NCI-H1092 (cell line): ENCODE measurements at places on chromosomes 6 and 20.

DNA sequence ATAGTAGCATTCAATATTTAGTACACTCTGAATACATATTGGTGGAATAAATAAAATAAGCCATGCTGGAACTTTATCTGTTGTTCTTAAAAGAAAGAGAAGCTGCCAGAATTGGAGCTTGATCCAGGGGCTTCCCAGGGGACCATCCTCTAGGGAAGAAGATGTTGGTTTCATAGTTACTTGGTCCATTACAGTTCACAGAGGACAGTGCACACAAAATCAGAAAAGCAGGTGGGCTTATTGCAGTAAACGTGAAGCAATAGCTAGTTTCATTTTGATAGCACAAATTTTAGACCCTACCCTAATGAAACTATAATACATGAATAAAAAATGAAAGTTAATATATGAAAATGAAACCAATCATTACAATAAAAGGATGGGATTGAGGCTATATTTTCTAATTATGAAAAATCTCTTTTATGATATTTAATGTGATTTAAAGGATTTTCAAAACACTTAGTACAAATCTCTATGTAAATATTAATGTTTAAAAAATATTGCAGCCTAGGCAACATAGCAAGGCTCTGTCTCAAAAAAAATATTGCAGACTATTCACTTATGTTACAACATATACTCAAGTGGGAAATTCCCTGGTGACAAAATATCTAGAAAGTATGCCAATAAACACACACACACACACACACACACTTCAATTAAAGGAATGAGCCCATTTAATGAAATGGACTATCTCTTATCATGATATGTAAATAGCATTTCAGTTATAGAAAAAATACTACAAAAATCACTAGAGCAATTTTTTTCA lies 227.0 kb upstream of the MARCKS start:
- no peak for DNase-seq

GRCh38 chr6:40334496-40335270 lies 252.5 kb downstream of the LRFN2 start:
- DNase-seq = no peak

GRCh38 chr20:62924442-62925075 lies 1.7 kb downstream of the DIDO1 start:
- DNase-seq = no peak

GRCh38 chr6:82568290-82568993 lies 204.8 kb downstream of the TPBG start:
- DNase-seq = peak; percentile 53

- DNase-seq = no peak
Measured at GRCh38 chr6:41557335-41557734, 11.2 kb downstream of the FOXP4 start.

DNA sequence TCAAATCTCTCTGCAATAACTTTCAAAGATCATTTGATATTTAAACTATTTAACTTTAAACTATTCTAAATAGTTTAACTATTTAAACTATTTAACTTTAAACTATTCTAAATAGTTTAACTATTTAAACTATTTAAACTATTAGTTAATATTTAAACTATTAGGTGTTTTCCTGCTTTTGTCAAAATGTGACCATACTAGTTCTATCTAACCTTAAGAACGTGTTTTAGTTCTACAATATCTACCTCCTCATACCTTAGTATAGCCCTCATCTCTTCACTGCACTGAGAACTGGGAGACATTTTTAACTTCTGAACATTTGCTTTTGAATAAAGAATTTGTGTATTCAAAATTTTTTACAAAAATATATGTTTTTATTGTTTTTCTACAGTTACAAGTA lies 429.1 kb downstream of the ADGRB3 start:
- DNase-seq = no peak

DNA sequence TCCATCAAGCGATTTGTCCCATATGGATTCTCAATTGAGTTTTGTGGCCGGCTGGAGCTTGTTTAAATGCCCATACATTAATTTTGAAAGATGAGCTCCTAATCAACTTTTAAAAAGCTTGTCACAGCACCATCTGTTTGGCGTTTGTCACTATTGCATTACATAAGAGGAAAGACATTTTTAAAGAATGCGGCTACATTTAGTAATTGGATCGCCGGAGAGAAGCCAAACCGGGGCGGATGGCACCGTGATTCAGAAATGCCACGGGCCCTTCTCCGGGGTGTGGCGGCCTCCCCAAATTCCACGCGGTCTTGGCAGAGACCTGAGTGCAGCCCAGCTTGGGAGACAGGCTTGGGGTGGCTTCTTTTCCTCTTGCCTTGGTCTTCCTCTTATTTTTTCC lies 67.7 kb upstream of the ZNFX1 start:
- DNase-seq = no peak

DNA sequence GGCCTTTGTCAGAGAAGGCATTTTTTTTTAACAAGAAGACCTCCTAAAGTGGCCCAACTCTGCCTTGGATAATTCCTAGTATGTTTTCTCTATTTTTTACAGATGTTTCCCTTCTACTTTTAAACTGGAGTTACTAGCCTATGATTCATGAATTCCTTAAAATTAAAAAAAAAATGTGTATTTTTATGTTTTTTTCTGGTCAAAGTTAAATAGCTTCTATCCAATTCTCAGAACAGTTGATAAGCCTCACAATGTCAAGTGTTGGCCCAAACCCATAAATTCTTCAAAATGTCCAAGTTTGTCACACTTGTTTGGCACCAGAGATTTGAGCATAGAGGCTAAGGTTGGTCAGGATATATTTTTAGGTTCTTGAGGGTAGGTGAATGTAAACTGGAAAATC lies 64.0 kb downstream of the JAG1 start:
- DNase-seq = no peak

DNA sequence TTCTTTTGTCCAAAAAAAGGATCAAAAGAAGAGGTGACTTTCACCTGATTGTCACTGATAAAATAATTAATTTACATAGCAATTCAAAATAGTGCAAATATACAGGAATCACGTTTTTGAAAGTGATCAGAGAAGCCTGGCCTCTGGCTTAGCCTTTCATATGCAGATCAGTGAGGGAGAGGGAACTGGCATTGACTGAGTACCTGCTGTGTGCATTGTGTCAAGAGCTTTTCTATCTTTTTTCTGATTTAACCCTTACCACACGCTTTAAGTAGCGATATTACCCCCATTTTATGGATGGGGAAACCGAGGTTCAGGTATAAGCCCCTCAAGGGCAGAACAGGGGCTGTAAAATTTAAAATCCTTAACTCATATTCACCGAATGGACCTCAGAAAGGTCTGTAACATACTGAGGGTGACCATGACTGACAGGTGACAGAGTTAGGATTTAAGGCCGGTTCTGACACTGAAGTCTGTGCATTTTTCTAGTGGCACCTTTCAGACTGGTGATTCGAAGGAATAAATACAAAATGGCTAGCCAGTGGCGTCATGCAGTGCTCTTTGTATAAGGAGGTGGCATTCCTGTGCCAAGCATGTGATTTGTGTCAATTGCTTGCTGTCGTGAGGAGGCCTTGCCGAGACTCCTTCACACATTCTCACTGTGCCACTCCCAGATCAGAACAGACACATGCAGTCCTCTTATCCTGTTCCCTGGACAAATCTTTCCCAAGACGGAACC lies 310.2 kb downstream of the TSHZ2 start:
- no peak for DNase-seq

- DNase-seq = no peak
Measured at GRCh38 chr6:33211666-33212422, 3.5 kb downstream of the RING1 start.

GRCh38 chr6:128886706-128887105 lies 3.8 kb downstream of the LAMA2 start:
- DNase-seq = no peak

- no peak for DNase-seq
Measured at GRCh38 chr6:13924949-13925881, at the start of gene RNF182. TSS of gene RNF182 (plus strand) at chr6:13924952. CDS start at chr6:13977120, 52,168 bp downstream.

DNA sequence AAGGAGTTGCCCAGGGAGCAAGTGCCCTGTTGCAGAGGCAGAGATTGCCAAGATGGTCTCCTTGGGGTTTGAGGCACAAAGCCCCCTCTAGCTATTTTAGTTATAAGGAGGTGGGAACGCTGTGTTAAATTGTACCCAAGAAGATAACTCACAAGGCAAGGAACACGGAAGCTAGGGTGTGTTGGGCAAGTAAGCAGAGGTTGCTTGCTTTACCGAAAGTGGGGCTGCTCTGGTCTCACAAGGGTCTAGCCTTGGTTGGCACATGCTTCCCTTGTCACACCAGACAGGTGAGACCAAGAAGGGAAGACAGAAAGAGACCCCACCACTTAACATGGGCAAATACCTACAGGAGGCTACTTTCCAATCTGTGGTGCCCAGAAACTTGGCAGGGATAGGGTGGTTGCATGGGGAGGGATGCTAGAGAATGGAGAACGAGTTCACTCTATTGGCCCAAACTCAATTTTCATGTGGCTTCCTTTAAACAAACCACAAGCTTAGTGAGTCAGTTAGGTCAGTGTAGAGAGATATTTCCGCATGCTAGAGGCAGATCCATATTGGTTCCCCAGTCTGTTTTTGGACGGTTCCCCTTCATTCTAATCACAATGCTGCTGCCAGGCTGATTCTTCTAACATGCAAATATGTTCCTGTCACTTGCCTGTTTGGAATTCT lies 42.4 kb downstream of the PLAGL1 start:
- no peak for DNase-seq

- DNase-seq = no peak
Measured at GRCh38 chr6:133179481-133179880, 61.7 kb upstream of the EYA4 start.

- no peak for DNase-seq
Measured at GRCh38 chr6:123901436-123901835, 97.8 kb downstream of the NKAIN2 start.

DNA sequence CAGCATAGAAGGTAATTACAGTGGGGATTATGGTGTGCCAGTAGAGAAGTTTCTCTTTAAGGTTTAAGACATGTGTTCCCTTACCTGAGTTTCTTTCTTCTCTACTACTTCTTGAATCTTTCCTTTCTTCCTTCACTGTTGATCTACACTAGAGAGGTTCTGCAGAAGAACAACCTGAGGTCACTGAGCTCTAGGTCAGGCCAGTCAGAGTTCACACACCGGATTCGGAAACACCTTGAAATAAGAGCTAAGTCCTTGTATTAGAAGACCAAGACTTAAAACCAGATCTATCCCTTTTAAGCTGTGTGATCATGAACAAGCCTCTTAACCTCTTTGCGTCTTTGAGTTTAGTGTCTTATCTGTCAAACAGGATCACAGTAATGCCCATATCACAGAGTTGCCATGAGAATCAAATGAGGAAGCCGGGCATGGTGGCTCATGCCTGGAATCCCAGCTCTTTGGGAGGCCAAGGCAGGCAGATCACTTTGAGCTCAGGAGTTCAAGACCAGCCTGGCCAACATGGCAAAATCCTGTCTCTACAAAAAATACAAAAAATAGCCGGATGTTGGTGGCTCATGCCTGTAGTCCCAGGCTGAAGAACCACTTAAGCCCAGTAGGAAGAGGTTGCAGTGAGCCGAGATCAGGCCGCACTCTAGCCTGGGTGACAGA lies 22.0 kb upstream of the TGM3 start:
- DNase-seq = no peak

- DNase-seq = no peak
Measured at GRCh38 chr20:36925234-36925633, 26.3 kb downstream of the SAMHD1 start.

DNA sequence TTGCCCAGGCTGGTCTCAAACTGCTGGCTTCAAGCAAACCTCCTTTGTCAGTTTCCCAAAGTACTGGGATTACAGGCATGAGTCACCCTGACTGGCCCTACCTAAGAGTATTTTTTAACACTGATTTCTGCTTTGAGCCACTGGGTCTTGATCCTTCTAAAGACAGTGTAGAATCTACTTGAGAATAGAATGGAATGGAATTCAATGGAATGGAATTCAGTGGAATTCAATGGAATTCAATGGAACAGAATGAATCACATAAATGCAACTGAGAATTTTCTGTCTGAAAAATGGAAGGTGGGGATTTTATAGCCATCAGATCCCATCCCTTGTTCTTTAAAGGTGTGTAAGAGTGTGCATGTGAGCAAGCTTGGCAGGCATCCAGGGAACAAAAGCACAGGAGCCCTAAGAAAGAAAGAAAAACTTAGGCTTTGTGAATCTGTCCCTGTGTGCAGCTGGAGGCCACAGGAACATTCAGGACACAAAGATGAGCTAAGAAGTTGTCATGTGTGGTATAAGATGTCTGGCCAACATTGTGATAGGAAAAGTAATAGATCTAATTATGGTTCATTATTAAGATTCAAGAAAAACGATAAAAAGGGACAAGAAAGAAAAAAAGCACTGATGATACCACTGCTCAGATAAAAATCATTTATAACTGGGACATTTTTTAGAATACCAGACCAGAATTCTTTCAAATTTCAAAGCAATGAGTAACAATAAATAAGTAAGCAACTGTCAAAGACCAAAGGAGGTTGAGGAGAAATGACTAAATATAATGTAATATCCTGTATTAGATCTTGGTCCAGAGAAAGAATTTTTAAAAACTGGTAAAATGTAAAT lies 681.0 kb upstream of the GJE1 start:
- no peak for DNase-seq

DNA sequence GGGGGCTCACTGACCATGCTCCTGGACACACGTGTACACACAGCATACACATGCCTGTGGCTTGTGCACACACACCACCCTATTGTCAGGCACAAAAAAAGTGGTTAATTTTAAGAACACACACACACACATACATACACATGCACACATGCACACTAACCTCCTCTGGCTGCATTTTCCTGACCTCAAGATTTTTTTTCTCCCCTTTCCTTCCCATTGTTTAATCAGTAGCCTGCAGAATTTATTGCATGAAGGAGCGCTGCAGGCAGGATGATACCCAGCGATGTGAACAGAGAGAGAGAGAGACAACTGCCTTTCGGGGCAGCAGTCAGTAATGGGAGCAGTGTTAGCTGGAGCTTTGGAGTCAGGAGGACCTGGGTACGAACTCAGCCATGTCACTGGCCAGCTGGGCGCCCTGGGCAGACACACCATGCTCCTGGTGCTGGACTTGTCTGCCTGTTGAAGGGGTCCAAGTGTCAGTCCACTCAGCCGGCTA lies 990 bp upstream of the TRAF3IP2 start:
- no peak for DNase-seq

GRCh38 chr6:21613809-21614208 lies 20.3 kb downstream of the SOX4 start:
- no peak for DNase-seq

DNA sequence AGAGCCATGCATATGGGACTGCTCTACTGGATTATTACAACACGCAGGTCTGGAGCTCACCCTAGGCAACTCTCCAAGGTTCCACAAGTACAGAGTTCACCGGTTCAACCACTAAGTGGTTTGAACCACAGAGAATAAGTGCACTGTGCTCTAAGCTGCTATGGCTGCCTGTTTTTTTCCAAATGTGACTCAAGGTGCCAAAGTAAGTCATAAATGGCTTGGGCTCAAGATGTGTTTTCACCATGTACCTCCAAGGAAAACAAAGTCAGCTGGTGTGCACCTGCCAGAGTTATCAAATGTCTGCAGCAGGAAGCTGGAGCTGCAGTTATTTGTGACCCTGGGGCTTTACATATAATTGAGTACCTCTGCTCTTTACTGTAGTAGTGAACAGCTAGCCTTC lies 76.7 kb downstream of the PREP start:
- DNase-seq = peak; percentile 64

- DNase-seq = no peak
Measured at GRCh38 chr6:165574220-165575157, 88.6 kb downstream of the PDE10A start.
